ENCODE measurements at places on chromosomes 7 and 10.

- DNase-seq, result no peak
These were observed 153.6 kb downstream of the DYNC1I1 start for GRCh38 chr7:95925971-95926370.

DNA sequence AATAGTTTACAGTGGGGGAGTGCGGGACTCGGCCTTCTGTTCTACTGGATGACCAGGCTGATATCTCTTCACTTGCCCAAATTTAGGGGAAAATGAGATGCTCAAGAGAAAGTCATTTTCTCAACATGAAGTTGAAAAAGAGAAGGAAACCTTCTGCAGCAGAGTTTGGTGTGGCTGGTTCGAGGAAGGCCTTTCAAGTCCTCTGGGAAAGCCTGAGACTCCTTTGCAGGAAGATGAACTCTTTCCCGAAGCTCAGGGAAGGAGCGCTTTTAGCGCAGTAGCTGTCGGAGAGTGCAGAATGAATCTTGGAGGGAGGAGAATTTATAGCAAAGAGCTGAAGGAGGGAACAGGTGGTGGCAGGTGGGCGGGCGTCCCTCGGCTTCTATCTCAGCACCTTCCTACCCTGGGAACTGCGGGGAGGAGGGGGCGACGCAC lies at the start of gene ATOH7:
ATOH7 (minus strand) TSS at position 297 of the 435 bp plus-strand sequence. CDS start 436 bp downstream, outside the sequence.
- DNase-seq, result no peak

DNA sequence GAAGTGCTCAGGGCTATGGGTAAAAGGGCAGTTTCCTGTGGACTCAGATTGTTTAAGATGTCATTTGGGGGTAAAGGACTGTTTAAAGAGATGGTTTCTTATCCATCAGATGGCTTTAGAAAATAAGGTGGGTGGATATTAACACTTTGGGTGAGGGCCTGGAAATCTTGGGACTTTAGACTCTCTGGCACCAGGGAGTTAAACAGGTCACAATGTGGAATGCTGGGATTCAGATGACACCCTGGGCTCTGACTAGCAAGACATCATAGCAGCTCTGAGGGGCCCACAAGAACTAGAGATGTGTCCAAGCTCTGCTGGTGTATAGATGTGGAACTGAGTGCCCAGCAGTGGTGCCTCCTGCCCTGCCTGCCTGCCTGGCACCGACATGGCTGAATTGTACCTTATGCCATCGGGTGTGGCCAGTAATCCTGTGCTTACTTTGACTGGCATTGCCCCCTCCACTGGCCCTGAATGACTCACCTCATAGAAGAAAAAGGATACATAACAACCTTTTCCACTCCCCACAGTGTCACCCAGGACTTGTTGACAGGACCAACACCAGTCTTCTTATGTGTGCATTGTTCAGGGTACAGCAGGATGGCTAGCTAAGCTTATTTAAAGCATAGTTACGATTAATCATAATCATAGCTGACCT lies 100.0 kb upstream of the PRR15 start:
- DNase-seq, result no peak

GRCh38 chr10:93199191-93199751 lies 125.6 kb downstream of the CYP26A1 start:
- peak; percentile 86 for DNase-seq

DNA sequence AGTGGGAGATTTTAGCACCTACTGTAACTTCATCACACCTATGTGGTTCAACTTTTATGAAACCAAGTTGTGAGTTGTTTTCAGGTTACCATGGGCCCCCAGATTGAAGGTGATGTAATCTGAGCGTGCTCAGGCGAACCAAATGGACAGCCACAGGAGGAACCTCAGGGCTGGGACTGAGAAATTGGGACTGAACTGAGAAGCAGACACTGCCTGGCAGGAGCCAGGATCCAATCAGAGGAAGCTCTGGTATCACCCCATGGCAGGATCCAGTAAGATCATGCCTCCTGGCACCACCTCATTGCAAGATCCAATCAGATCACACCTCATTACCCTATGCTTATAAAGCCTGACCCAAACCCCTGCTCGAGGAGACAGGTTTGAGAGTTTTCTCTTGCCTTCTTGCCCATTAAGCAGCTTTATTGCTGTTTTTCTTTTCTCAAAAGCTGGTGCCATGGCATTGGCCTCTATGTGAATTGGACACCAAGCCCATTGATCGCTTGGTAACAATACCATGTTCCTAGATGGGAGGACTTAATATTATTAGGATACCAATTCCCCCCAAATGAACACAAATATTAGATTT lies 43.2 kb upstream of the GDF10 start:
- peak; percentile 45 for DNase-seq

DNA sequence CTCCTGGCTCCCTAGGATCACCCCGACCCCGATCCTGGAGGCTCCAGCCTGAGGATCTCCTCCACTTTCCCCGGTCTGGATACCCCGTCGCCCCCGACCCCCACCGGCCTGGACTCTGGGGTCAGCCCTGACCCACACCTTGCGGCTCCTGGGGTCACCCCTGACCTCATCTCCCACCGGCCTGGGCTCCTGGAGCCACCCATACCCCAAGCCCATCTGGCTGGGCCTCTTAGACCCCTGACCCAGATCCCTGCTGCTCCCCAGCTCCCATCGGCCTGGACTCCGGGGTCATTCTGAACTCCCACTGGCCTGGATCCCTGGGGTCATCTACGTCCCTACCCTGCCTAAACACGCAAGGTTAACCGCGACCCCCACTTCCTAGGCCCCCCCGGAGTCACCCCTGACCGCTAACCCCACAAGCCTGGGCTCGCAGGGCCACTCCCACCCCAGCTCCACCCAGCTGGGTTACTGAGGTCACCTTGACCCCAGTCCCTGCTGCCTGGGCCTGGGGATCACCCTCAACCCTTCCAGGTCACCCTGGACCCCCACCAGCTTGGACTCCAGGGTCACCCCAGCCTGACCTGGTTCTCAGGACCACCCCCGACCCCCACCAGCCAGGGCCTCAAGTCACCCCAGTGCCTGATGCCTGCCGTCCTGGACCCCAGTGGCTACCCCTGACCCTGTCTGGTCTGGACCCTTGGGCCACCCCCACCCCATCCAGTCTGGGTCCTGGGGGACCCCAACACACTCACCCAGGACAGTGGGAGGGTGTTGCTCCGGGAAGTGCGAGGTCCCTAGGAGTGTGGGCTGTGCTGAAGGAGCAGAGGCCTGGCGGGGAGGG lies 1.2 kb downstream of the FOXK1 start:
- DNase-seq, result peak; percentile 74

DNA sequence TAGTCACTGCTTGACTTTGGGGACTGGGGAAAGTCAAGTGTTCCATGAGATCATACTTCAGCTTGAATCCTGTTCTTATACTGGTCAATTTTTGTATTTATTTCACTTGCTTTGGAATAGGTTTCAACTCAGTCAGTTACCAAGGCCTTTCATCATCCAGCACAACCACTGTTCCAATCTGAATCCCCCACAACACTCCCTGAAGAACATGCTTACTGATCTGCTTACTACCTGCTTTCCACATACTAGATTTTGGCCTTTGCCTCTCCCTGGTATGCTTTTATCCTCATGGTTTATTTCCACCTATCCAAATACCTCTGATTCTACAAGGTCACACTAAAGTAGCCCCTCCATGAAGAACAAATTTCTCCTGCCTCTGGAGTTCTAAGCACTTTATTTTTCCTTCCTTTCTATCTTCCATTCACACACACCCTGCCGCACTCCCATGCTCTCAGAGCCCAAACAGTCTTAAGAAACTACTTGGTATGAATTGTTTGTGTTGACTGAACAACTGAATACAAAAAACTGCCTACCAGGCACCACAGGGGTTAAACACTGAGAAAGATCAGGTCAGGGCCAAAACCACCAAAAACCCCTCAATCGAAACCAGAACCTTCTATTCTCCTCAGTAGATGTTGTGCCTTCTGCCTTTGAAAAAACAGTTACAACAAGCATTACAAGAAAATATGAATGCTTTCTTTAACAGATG lies 178.1 kb downstream of the AVL9 start:
- DNase-seq, result no peak

GRCh38 chr10:29957236-29957635 lies 102.2 kb downstream of the JCAD start:
- DNase-seq, result no peak

DNA sequence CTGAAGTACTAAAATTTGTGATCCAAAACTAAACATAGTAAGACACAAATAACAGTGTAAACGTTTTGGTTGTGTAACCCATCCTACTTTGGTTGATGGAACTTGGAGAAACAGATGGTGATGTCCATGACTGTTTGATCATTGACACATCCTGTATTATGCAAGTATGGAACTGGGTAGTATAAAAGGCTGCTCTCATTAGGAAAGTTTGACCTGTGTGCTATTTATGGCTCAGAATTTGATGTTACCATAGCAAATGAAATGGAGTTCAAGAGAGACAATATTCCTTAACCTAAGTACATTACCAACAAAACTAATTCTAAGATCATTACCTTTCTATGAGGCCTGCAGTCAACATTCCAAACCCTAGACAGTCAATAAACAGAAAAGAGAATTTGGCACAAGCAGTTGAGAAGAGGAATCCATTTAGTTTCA lies 39.9 kb downstream of the DKK1 start:
- no peak for DNase-seq

- no peak for DNase-seq
These were observed 203.9 kb downstream of the TEX36 start for GRCh38 chr10:125479059-125479458.

DNA sequence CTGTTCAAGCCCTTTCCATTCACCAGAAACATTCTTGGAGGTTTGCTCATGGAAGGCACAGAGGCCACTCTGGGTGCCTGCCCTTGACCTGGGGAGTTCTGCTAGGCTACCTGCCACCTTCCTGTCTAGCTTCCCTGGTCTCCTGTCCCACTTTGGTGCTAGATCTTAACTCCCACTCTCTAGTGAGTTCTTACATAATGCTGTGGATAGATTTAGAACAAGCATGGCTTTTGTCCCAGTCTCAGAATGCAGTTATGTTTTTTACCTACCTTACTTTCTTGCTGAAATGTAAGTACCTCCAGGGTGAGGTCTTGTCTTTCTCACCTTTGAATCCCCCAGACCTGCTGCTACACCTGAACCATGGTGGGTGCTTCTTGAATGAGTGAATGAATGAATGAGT lies 1252.3 kb downstream of the TYW1 start:
- DNase-seq, result no peak

DNA sequence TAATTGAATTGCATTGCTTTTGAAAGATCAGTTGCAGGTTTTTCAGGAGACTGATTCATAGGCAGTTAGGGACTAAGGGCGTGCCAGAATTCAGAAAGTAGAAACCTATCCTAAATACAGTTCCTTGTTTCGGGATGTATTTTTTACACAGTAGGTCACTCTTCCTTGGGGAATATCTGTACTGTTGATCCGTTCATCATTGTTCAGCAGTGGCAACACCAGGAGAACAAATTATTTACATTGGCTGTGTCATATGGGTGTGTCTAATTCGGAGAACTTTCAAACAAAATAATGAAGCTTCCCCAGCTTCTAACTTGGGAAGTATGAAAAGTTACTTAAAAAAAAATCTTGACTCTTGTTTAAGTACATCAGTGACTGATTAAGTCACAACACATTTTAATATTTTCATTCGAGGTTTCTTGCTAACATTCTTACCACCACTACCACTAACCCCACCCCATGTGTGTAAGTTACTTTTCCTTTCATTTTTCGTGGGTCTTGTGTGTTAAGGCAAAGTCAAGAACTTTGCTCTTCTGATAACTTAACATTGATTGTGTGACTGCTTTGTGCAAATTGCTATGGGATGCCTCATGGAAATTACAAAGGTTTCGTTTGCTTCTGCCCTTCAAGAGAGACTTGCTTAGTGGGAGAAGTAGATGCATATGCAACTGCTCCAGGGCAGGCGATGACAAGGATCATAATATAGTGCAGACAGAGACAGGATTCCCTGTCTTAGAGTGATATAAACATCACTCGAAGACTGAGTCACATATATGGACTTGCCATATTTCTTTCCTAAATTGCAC lies 43.8 kb upstream of the RPA3 start:
- no peak for DNase-seq

DNA sequence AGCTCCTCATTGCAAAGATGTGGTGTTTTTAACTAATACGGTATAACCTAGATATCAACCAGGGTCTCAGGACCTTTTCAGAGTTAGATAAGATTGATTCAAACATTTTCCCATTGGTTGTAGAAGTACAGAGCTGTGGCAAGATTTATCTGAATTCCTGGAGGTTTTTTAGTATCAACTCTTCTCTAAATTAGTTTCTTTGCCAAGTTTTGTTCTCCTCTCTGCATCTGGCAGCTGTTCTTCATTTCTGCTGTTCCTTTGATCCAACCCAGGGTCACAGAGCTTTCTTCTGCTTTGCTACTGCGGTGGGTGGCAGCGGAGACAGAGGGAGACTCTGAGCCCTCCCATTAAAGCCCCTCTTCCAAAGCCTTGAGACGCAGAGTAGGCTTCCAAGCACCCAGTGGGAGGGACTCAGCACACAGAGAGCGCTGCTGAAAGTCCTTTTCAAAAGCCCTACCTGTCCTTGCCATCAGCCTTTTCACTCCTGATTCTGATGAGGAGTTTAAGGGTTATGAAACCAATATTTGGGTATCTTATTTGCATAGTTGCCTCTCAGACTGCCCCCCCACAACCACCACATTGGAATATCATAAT lies 146.3 kb upstream of the EEPD1 start:
- no peak for DNase-seq

GRCh38 chr7:54827734-54828133 lies 68.7 kb upstream of the SEC61G start:
- no peak for DNase-seq

DNA sequence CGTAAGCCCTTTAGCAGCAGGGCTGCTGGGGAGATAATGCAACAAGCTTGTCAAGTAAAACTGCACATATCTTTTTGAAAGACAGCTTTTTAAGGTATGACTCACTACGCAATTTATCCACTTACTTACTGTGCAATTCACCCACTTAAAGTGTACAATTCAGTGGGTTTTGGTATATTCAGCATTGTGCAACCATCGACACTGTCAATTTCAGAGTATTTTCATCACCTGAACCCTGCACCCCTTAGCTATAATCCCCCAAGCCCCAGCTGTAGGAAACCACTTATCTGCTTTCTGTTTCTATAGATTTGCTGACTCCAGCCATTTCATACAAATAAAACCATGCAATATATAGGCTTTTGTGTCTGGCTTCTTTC lies 168.0 kb downstream of the PTPN20 start:
- DNase-seq, result no peak

DNA sequence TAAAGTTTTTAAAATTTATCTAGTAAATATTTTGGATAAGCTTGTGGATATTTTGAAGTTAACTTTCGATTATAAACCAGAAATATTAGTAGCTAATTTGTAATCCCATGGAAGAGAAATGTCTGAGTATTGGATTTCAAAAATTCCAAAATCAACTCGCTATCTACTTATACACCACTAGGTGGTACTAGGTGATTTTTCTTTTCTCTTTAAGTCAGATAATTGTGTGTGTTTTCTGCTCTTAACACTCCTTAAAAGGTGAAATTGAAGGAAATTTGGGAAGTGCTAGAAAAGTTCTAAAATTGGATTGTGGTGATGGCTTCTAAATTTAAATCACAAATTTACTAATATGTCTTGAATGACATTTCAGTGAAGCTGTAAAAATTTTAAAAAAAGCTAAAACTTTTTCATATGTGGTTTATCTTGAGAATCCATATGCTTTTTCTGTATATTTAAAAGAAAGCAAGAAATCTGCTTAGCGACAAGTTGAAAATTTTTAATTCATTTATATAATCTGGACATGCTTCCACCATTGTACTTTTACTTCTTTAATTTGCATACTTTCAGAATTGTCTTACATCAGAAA lies 90.2 kb downstream of the IPMK start:
- DNase-seq, result no peak

- DNase-seq, result no peak
These were observed 29.2 kb upstream of the ADGRA1 start for GRCh38 chr10:133058331-133059092.

- no peak for DNase-seq
These were observed 412.5 kb downstream of the PLXDC2 start for GRCh38 chr10:20228729-20229128.
